ENCODE measurements at places on chromosomes 3 and 15.
A peak's percentile ranks its signal among the peaks of the same experiment; 100 is the strongest.

- DNase-seq: no peak
These were observed 16.7 kb downstream of the MEIS2 start for GRCh38 chr15:37083610-37084009.

GRCh38 chr15:76341366-76342057, 4.9 kb downstream of the ISL2 start:
- DNase-seq: no peak

GRCh38 chr3:108117241-108117775, 26.5 kb upstream of the CD47 start:
- DNase-seq: peak; percentile 45

- no peak for DNase-seq
These were observed 61.3 kb downstream of the UACA start for GRCh38 chr15:70701891-70702568.

DNA sequence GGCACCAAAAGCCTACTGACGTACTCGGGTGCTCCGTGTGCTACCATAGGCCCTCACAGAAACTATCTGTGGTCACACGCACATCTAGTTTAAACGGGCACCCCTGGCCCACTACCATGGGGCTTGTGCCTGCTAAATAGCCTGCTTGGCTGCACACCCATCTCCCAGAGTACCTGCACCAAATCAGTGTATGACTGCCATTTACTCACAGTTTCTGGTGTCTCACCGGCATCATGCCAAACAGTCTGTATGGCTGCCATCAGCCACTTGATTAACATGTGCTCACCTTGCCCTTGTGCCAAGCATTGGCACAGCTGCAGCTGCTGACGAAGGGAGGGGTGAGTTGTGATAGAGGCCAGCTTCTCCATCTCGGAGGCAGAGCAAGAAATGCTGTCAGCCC, 232.7 kb downstream of the IGSF11 start:
- no peak for DNase-seq

DNA sequence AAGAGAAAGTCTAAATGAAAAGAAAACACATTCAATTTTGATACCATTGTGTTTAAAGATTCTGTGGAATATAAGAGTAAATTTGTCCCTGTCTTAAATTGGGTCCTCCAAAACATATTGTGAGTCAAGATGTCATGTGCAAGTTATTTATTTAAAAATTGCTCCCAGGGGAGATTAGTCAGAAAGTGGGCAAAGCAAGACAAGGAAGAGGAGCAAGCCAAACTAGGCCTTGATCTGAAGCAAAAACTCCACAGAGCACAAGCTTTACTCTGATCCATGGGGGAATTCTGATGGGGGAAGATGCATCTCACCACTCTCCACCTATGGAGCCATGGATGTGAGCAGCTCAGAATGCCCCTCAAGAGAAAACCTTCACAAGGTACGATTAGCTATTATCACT, 342.8 kb upstream of the IL12A start:
- DNase-seq: no peak

GRCh38 chr3:48303021-48303420, 30.4 kb downstream of the SPINK8 start:
- no peak for DNase-seq

GRCh38 chr3:4681301-4681700, 188.2 kb downstream of the ITPR1 start:
- no peak for DNase-seq

GRCh38 chr3:13102386-13103345, 29.4 kb upstream of the IQSEC1 start:
- DNase-seq: no peak

DNA sequence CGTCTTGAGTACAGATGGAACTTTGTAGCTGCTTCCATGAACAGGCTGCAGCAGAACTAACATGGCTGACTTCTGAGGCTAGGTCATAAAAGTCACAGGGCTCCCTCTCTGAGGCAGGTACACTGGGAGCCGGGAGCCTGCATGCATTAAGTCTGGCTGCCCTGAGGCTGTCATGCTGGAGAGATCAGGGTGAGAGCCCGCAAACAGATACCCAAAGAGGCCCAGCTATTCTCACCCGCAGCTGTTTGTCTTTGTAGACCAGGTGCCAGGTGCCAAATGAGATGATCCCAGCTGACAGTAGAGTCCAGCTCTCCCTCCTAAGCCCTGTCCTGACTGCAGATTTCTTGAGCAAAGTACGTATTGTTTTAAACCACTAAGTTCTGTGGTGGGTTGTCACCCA, 8.6 kb upstream of the SLCO3A1 start:
- DNase-seq: no peak

GRCh38 chr15:68311859-68312557, 34.5 kb downstream of the FEM1B start:
- DNase-seq: no peak

Data from K562 (cell line).